ENCODE measurements at places on chromosomes 4 and X. TPM values are rescaled to one million over a fixed set of nuclear protein-coding genes. Genes with fewer than 3 reads are reported as not detected.

Gene MAGEA9B
- total RNA-seq: not detected

Gene MAML3
- 9.6 TPM for total RNA-seq

Gene MAGEA10
- total RNA-seq: not detected

Gene DMRTC1
- not detected for total RNA-seq

Gene HSFX1
- 1.4 TPM for total RNA-seq

Gene DMP1
- total RNA-seq: not detected

Gene ZDHHC15
- total RNA-seq: 4.4 TPM

DNA sequence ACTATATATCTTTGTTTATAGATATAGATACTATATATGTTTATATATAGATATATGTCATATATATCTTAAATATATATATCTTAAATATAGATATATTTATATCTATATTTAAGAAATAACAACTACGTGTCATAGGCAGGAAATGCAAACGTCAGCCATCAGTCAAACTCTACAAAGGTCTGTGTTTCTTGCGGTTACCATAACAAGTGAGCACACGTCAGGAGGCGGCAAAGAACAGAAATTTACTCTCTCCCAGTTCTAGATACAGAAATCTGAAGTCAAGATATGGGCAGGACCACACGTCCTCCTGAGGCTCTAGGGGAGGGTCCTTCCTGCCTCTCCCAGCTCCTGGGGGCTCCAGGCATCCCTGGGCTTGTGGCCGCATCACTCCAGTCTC is 6.5 kb downstream of the PLCXD1 start:
- no peak overlapping the region for H3K4me3 ChIP-seq
- no peak overlapping the region for H3K27ac ChIP-seq
- no peak for DNase-seq
- H3K36me3 ChIP-seq: peaks cover 4% of the 10 kb centered on the region

- no peaks in the 10 kb centered on the region for H3K27me3 ChIP-seq
- H3K4me3 ChIP-seq: no peak overlapping the region
- DNase-seq: no peak
- H3K36me3 ChIP-seq: no peaks in the 10 kb centered on the region
- H3K27ac ChIP-seq: no peak overlapping the region
Measured at GRCh38 chr4:181611033-181611711, 632.0 kb upstream of the TENM3 start.

DNA sequence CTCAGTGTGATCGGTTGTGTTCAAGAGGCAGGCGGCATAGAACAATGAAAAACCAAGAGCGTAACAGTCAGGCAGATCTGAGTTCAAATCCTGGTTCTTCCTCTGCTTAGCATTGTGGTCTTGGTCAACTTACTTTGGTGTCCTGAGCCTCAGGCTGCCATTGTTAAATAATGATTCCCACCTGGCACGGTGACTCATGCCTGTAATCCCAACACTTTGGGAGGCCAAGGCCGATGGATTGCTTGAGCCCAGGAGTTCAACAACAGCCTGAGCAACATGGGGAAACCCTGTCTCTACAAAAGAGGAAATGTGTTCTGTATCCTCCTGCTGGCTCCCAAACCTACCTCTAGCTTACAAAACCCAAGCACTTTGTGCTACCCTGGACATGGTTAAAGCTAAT is 129.0 kb upstream of the STX18 start:
- H3K4me3 ChIP-seq: no peak overlapping the region
- H3K27me3 ChIP-seq: no peaks in the 10 kb centered on the region
- no peaks in the 10 kb centered on the region for H3K36me3 ChIP-seq
- H3K27ac ChIP-seq: no peak overlapping the region
- no peaks in the 10 kb centered on the region for H3K4me1 ChIP-seq

DNA sequence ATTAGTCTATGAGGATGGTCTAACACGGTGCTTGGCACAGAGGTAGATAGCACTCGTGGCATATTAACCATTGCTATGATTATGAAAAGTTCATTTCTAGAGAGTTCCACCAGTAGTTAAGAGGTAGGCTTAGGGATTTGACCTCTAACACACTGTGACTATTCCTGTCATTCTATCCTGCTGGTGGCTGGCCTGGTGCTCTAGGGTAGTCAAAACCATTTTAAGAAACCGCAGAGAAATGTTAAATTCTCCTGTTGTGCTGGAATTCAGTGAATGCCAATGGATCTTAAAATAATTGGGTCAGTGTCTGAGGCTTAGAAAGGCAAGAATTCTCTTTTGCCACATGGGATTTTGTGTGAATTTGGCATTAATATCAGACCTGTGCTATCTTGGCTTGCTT is 53.9 kb downstream of the VGLL1 start:
- no peak overlapping the region for H3K4me3 ChIP-seq
- H3K4me1 ChIP-seq: no peaks in the 10 kb centered on the region
- no peak for DNase-seq

DNA sequence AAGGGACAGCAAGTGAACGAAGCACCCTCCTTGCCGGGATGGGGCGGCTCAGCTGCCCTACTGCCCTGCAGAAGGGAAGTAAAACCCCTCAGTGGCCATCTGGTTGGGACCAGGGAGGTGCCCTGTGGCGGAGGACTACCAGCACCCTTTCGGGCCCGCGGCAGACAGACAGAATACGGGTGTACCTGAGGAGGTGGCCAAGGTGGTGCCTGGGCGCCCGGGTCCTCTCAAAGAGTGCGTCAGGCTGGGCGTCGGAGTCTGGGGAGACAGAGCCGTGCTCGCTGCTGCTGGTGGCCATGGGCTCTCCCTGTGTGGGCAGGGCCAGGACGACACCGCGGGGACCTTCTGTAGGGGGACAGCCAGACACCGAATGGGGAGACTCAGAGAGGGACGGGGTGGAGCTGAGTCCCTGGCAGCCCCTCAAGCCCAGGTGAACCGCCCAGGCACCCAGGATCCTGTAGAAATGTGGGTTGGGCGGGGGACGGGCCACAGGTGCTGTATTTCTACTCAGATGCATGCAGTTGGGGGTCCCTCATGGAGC is 29.7 kb downstream of the PDHA1 start:
- H3K27ac ChIP-seq: no peak overlapping the region
- H3K36me3 ChIP-seq: no peaks in the 10 kb centered on the region
- peaks cover 9% of the 10 kb centered on the region for H3K4me1 ChIP-seq

DNA sequence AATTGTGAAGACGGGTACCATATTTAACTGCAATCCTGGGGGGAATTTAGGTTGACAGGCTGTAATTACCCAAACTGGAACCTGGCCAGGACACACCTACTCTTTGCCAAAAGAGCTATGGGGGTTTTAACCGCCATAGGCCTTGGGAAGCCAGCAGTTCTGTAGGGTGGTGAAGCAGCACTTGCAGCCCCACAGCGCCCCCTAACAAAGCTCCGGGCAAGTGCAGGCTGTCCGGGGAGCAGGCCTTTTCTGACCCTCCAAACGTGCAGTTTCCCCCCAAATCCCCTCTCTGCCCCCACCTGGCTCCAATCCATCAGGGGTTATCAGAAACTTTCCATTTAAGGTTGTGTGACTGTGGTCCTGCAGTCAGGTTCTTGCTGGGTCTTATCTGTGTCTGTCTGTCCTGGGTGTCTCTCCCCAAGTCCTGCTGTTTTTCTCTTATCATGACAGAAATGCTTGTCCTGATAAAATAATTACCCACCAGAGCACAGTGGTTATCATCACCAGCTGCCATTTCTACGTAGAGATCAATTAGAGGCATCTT is 350.9 kb downstream of the MID1IP1 start:
- no peak overlapping the region for H3K27ac ChIP-seq
- no peak for DNase-seq
- no peak overlapping the region for H3K4me3 ChIP-seq
- H3K27me3 ChIP-seq: no peaks in the 10 kb centered on the region

DNA sequence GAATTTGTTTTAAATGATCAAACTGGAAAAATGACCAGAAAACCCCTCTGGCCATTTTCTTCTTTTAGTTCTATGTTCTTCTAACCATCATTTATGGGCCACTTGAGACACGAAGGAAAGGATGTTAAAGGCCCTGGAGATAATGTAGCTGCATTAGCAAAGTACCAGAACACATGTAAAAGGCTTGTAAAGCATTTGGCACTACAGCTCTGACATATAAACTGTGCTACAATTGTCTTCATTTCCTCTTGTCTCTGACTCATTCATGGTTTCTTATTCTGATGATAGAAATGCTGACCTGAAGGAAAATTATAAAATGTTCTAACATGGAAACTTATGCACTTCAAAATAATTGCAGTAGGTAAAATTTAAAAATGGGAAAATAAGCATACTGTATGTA is 388.7 kb downstream of the FAT4 start:
- no peak overlapping the region for H3K4me3 ChIP-seq
- DNase-seq: no peak
- no peaks in the 10 kb centered on the region for H3K4me1 ChIP-seq
- H3K27me3 ChIP-seq: no peaks in the 10 kb centered on the region
- no peaks in the 10 kb centered on the region for H3K36me3 ChIP-seq

- peak; percentile 5 for DNase-seq
- H3K36me3 ChIP-seq: no peaks in the 10 kb centered on the region
- H3K4me1 ChIP-seq: no peaks in the 10 kb centered on the region
- no peaks in the 10 kb centered on the region for H3K27me3 ChIP-seq
Measured at GRCh38 chr4:45795135-45795534, 328.7 kb downstream of the GABRG1 start.

GRCh38 chr4:48028696-48029095 is 12.1 kb downstream of the NIPAL1 start:
- no peaks in the 10 kb centered on the region for H3K27me3 ChIP-seq
- no peak for DNase-seq
- no peak overlapping the region for H3K4me3 ChIP-seq
- H3K36me3 ChIP-seq: no peaks in the 10 kb centered on the region
- H3K27ac ChIP-seq: no peak overlapping the region
- H3K4me1 ChIP-seq: no peaks in the 10 kb centered on the region

GRCh38 chr4:162241857-162242256 is 78.1 kb upstream of the FSTL5 start:
- DNase-seq: no peak
- H3K36me3 ChIP-seq: no peaks in the 10 kb centered on the region
- no peaks in the 10 kb centered on the region for H3K4me1 ChIP-seq
- no peaks in the 10 kb centered on the region for H3K27me3 ChIP-seq

GRCh38 chrX:116862340-116862739 is 399.6 kb upstream of the CT83 start:
- H3K27ac ChIP-seq: no peak overlapping the region
- no peaks in the 10 kb centered on the region for H3K27me3 ChIP-seq

GRCh38 chrX:24235084-24235710 is 78.7 kb downstream of the SUPT20HL2 start:
- no peak for DNase-seq
- H3K36me3 ChIP-seq: no peaks in the 10 kb centered on the region
- no peaks in the 10 kb centered on the region for H3K27me3 ChIP-seq
- H3K4me1 ChIP-seq: no peaks in the 10 kb centered on the region
- H3K4me3 ChIP-seq: no peak overlapping the region

DNA sequence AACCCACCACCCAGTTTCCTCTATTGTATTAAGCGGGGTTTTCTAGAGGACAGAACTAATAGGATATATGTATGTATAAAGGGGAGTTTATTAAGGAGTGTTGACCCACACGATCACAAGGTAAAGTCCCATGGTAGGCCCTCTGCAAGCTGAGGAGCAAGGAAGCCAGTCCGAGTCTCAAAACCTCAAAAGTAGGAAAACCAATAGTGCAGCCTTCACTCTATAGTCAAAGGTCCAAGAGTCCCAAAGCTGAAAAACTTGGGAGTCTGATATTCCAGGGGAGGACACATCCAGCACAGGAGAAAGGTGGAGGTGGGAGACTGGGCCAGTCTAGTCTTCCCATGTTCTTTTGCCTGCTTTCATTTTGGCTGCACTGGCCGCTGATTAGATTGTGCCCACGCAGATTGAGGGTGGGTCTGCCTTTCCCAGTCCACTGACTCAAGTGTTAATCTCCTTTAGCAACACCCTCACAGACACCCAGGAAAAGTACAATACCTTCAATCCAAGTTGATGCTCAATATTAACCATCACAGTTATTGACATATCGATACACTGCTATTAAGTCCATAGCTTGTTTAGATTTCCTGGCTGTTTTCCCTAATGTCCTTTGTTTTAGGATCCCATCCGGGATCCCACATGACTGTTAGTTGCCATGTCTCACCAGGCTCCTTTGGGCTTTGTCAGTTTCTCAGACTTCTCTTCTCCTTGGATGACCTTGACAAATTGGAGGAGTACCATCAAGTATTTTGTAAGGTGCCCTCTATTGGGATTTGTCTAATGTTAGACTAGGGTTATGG is 12.2 kb downstream of the UCHL1 start:
- no peak for DNase-seq
- H3K27me3 ChIP-seq: no peaks in the 10 kb centered on the region
- H3K4me1 ChIP-seq: no peaks in the 10 kb centered on the region
- H3K27ac ChIP-seq: no peak overlapping the region

DNA sequence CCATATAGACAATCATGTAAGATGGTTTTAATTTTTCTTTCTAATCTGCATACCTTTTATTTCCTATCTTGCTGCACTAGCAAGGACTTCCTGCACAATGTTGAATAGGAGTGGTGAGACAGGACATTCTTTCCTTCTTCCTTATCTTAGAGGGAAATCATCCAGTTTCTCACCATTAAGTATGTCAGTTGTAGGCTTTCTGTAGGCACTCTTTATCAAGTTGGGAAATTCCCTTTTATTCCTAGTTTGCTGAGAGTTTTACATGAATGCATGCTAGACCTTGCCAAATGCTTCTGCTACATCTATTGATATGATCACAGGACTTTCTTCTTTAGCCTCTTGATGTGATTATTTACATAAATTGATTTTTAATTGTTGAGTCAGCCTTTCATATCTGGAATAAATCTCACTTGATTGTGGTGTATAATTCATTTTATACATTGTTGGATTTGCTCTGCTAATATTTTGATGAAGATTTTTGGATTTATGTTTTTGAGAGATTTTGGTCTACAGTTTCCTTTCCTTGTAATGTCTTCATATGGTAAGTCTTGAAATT is 23.8 kb downstream of the RNF175 start:
- no peaks in the 10 kb centered on the region for H3K4me1 ChIP-seq
- no peak for DNase-seq
- H3K27me3 ChIP-seq: no peaks in the 10 kb centered on the region
- H3K27ac ChIP-seq: no peak overlapping the region
- H3K36me3 ChIP-seq: no peaks in the 10 kb centered on the region

DNA sequence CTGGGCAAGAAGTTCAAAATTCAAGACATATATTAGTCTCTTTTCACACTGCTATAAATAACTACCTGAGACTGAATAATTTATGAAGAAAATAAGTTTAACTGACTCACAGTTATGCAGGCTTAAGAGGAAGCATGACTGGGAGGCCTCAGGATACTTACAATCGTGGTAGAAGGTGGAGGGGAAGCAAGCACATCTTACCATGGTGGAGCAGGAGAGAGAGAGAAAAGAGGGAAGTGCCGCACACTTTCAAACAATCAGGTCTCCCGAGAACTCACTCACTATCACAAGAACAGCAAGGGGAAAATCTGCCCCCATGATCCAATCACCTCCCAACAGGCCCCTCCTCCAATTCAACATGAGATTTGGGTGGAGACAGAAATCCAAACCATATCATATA is 273.3 kb upstream of the RASGEF1B start:
- no peaks in the 10 kb centered on the region for H3K36me3 ChIP-seq
- H3K27me3 ChIP-seq: no peaks in the 10 kb centered on the region
- H3K27ac ChIP-seq: no peak overlapping the region
- H3K4me1 ChIP-seq: no peaks in the 10 kb centered on the region

- H3K4me1 ChIP-seq: peaks cover 5% of the 10 kb centered on the region
- DNase-seq: peak; percentile 17
- H3K27ac ChIP-seq: no peak overlapping the region
- no peaks in the 10 kb centered on the region for H3K27me3 ChIP-seq
- H3K36me3 ChIP-seq: no peaks in the 10 kb centered on the region
Measured at GRCh38 chr4:77613267-77613666, 7.6 kb downstream of the CXCL13 start.

GRCh38 chrX:107851215-107851614 is 25.5 kb downstream of the MID2 start:
- H3K36me3 ChIP-seq: no peaks in the 10 kb centered on the region
- peaks cover 25% of the 10 kb centered on the region for H3K27me3 ChIP-seq
- H3K4me3 ChIP-seq: no peak overlapping the region
- H3K27ac ChIP-seq: no peak overlapping the region
- no peak for DNase-seq
